ENCODE measurements at places on chromosomes 6 and 20.

GRCh38 chr20:35776513-35777101, 4.8 kb downstream of the PHF20 start:
- DNase-seq: peak; percentile 73

DNA sequence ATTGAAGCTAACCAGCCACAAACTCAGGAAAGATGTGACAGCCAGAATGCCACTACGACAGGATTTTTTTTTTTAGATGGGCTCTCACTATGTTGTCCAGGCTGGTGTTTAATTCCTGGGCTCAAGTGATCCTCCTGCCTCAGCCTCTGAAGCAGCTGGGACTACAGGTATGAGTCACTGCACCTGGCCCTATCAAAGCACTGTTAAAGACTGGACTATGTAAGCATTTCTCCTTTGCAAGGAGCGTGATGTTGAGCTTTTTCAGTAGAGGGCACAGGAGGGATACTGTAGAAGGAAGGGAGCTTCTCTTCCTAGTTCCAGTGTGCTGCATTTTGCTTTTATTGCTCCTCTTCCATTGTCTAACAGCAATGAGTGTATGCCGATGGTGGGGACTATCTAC, 35.8 kb downstream of the ZBTB9 start:
- DNase-seq: no peak

- peak; percentile 72 for DNase-seq
These were observed 88.6 kb downstream of the MCHR2 start for GRCh38 chr6:99905209-99906106.

DNA sequence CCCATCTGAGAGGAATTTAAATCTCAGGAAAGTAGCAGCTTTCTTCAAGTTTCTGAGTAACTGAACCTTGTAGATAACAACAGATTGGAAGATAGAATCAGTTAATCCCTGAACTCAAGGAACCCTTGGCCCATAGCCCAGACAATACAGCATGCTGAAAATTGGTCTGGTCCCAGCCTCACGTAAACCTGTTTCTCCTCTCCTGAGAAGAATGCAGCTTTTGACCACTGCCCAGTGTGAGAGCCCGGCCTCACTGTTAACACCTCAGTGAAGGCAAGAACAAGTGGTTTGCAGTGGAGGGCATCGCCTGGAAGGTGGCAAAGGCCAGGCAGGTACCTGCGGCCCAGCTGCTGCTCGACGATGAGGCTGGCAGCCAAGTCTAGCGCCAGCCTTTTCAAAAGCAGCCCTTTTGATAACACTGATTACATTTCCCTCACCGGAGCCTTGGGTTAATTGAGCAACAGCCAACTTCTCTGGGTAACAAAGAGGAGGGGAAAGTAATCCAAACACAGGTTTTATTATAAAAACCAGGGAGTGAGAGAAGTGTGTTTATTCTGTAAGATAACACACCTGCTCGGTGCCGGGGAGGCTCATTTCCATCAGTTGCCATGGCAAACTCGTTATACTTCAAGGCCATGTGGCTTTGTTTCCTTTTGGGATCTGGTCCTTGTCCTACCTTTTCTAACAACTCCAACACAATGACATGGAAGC, 54.0 kb downstream of the TRAF3IP2 start:
- DNase-seq: peak; percentile 22
